Natural killer cell (primary cell): ENCODE measurements at places on chromosomes 5 and 9.

GRCh38 chr5:181053488-181054121 lies 13.5 kb downstream of the BTNL9 start:
- no peak for DNase-seq

- DNase-seq, result no peak
Measured at GRCh38 chr5:133993185-133993936, 11.4 kb downstream of the VDAC1 start.

DNA sequence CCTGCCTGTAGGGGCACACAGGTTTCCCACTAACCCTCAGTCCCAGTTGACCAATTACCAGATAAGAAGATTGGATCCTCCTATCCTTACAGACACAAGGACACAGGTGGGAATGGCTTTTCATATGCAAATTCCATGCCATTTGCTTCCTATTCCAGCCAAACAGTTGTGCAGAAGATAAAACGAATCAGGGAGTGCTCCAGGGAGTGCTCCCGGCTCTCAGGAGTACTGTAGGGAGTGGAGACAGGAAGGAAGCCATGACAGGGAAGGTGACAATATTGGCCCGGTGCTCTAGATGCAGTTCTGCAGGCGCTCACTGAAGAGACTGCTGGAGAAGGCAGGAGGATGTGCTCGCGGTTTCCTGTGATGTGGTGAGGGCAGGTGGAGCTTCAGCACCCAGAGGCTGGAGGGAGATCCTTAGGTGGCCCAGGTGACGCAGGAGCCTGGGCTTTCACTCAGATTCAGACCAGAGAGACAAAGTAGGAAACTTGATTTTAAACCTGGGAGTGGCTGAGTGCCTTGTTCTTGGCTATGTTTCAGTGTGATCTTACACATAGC lies 260.0 kb downstream of the AUH start:
- DNase-seq, result peak; percentile 92

GRCh38 chr5:1315709-1316587 lies 21.1 kb upstream of the TERT start:
- peak; percentile 84 for DNase-seq

GRCh38 chr5:11104651-11105112 lies 343.6 kb upstream of the DAP start:
- DNase-seq, result no peak

DNA sequence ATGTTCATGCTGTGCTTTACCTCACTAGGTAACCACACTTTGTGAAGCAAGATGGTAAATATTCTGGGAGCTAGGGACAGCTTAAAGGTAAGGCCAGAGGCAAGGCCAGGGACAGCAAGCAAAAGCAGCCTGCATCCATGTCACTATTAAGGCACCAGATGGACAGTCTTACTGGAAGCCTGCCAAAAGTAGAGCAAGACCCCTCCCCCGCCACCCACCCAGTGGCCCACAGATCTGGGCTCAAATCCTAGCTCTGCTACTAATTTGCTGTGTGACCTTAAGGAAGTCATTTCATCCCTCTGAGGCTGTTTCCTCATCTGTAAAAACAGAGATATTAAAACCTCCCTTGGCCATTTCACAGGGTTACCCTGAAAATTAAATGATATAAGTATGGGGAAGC lies 13.2 kb upstream of the ERMP1 start:
- no peak for DNase-seq
